ENCODE measurements at places on chromosomes 12 and 14.

- no peak for DNase-seq
Observed at GRCh38 chr12:124744273-124744640, 119.4 kb downstream of the SCARB1 start.

DNA sequence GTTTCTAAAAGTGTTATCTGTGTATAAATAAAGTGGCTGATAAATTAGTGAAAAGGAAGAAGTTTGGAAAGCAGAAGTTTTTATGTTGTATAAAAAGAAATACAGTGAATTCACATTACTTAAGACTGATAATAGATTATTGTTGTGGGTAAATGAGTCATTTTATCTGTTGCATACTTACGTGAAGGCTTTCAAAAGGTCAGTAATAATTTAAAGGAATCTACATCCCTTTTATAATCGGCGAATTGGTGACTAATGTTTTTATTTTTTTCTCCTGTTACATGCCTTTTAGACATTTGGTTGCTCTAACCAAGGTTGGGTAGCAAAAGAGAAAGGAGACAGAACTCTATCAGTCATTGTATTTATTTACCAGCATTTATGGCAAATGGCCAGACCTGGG is 155.9 kb downstream of the SLC41A2 start:
- DNase-seq: no peak

DNA sequence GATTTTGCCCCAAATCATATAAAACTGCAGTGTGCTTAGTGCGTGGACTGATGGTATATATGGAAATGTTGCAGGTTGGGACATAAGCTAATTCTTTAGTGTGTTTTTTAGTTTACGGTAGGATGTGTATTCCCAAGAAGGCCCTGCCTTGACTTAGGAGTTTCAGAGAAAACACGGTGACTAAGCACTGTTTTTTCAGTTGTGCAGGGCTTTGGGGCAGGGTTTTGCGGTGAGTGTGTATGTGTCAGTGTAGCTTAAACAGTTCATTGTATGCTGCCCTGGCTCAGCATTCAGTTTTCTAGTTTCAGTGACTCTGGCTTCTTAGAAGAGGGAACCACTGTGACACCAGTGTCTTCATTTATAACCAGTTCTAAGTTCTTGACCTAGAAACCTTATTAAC is 101.2 kb downstream of the AKAP6 start:
- no peak for DNase-seq

DNA sequence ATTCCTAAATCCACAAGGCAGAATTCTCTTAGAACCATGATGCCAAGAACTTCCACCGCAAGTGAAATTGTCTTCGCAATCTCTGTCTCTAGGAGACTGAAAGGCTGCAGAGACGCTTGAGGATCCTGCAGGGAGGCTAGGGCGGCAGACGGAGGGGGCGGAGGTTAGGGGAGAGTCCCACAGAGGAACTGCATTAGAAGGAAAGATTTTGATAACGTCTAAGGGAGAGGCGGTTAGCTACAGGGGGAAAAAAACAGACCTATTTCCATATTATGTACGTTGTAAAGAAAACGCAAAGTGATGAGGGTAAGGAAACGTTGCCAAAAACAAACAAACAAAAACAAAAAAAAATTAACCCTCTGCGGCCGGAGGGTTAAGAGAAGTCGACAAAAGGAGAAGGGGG is 595 bp downstream of the KLHL28 start:
- DNase-seq: peak; percentile 27

DNA sequence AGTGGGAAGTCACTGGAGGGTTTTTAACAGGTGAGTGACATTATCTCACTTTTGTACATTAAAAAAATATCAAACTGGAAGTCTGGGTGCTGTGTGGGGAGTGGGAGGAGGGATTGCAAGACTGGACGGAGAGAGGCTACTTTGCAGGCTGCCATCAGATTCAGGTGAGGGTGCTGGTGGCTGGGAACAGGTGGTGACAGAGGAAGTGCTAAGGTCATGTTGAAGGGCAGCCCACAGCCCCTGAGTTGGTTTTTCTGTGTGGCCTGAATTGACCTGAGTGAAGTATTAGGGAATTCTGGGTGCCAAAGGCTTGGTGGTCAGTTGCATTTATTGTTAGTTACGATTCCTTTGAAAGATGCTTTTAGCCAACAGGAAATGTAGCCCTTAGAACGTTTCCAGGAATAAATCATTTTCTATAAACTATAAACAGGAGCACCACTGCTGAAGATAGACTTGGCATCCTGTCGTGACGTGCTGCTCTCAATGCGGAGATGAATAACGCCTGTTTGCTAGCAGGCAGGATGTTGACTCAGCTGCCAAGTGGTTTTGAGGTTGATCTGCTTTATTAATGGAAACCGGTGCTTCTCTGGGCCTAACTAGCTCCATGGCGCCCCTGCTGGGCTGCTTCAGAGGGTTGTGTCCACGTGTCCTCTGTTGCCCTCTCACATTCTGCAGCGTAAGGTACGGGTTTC is 707.5 kb upstream of the TMEM132C start:
- no peak for DNase-seq

DNA sequence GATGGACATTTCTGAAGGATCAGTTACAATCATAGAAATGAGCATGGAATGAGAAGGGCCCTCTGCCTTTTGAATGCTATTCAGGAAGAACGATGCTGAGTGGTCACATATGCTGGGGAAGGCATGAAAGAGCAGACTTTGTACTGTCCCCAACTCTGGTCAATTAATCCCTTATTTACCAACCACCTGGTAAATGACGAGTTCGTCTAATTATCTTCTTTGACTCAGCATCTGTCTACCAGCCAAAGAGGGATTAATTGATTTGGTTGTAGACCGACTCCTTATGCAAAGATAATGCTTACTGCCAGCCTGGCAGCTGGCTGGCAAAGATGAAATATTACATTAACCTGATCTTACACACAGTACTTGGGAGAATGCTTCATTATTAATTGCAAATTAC is 152.2 kb downstream of the CHST11 start:
- DNase-seq: no peak

DNA sequence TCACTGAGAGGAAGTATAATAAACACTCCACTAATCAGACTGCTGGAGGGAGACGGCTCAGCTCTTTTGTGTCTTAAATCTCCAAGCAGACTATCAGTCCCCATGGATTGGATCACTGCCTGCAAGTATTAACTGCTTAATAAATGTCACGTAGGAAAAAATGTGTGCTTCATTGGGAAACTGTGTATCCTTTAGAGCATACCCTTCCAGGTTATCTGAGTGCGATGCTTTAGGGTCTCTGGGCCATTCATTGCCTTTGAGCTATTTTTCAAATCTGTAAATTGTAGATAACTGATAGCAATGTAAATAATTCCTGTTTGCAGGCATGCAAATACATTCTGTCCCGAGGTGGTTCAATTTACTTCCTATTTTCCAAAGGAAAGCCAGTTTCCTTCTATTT is 45.0 kb upstream of the VASH1 start:
- DNase-seq: no peak

GRCh38 chr12:56863789-56864188 is 70.4 kb downstream of the SDR9C7 start:
- DNase-seq: no peak

- DNase-seq: no peak
Observed at GRCh38 chr14:32468955-32469354, 139.9 kb downstream of the AKAP6 start.

DNA sequence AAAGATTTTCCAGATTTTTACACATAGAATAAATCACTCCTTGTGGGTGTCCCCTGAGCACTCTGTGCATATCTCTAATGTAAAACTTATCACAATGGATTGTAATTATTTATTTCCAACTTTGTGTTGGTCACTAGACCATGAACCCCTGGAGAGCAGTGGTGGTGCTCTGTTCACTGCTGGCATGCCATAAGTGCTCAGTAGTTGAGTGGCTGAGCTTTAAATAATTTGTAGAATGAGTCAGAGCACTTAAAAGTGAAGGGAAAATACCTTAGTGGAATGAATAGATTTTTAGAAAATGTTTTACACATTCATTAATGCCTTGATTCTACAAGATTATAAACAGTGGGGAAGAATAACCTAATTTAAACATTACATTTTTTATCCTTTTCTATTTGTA is 6.3 kb downstream of the MGAT4C start:
- DNase-seq: no peak

DNA sequence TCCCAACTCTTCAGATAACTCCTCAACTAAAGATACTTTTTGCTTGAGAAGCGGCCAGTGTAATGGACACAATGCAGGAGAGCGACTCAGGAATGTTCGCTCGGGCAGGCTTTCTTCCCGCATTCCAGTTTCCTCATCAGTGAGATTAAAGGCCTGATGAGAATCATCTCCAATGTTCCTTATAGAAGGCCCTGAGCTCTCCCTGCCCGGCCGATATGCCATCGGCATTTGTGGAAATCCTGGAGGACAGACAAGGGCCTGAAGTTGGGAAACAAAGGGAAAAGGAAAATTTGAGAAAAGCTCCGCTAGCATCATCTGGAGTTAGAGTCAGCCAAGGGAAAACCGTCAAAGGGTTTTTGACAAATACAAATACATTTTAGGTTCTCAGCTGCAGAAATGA is 38.0 kb upstream of the FOXN3 start:
- DNase-seq: no peak

DNA sequence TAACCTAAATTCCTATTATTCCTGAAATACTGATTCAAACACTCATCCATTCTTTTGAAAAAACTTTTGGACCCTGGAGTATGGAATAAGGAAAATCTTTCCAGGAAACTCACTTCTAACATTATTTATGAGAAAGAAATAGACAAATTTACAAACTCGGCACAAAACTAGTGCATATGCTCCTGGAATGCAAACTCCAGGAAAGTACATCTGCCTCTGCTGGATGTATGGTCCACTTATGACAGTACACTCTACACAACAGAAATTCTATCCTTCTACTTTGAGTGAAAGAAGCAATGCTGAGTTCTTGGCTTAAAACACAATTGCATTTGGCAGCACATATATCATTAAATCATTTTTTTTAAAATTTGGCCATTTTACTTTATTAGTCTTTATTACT is 700.5 kb upstream of the STXBP6 start:
- DNase-seq: no peak

- no peak for DNase-seq
Observed at GRCh38 chr12:110279566-110280375, 1.3 kb upstream of the ATP2A2 start.

GRCh38 chr12:75853626-75854025 is 177.9 kb downstream of the PHLDA1 start:
- no peak for DNase-seq

GRCh38 chr14:85359505-85359904 is 170.4 kb upstream of the FLRT2 start:
- no peak for DNase-seq

GRCh38 chr12:29072631-29073030 is 76.4 kb upstream of the FAR2 start:
- DNase-seq: no peak

- DNase-seq: no peak
Observed at GRCh38 chr14:48398675-48399282, 723.4 kb upstream of the MDGA2 start.

DNA sequence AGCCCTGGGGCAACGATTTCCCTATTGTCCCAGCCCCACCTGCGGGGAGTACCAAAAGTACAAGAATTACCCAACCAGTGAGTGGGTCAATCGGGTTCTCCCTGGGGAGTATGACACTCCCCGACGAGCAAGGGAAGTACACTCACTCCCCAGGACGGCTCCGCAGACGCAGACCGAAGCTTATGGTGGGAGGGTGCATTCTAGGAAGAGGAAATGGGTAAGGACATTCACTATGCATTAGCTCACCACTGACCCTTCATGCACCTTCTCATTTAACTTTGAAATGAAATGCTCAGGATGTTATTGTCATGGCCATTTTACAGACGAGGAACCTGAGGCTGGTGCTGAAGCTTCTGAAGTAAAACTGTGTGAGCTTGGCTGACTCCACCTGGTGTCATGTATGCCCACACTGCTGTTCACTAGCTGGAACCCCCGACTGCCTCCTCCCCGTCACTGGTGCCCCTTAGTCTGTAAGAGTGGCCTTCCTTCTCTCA is 45.8 kb upstream of the TMED10 start:
- no peak for DNase-seq

DNA sequence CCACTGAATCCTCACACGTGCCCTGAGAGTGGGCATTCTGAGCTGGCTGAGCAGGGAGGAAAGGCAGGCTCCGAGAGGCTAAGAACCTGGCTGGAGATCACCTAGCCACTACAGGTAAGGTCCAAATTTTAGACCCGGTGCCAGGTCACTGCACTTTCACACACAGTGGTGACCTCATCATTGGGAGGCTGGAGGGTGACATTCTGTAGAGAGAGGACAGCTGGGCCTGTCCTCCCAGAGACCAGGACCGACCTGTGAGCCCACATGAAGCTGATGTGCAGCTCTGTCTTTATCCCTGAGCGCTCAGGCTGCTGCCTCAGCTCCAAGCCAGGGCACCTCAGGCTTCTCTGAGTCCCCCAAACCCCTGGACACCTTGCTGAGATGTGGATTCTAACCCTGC is 4.1 kb downstream of the TTC7B start:
- no peak for DNase-seq

DNA sequence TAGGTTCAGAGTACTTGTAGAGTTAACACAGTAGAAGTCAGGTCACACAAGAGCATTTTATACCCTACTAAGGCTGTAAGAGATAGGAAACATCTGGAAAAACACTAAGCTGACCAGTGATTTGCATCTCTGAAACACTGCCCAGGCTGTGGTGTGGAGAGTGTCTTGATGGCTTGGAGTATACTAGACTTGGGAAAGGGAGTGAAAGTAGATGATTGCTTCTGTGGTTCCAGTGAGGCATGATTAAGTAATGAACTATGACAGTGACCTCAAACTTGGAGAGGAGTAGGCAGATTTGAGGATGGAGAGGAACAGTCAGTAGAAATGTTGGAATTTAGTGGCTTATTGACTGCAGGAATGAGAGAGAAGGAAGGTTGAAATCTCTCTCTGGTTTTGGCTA is 201.2 kb downstream of the FLRT2 start:
- no peak for DNase-seq

GRCh38 chr12:22163594-22163993 is 117.6 kb downstream of the CMAS start:
- no peak for DNase-seq

GRCh38 chr14:76354310-76354709 is 21.6 kb upstream of the ESRRB start:
- no peak for DNase-seq

GRCh38 chr12:31456562-31456961 is 130.6 kb upstream of the SINHCAF start:
- no peak for DNase-seq

GRCh38 chr14:38485026-38485425 is 229.1 kb upstream of the CLEC14A start:
- DNase-seq: no peak

GRCh38 chr14:89225607-89226006 is 191.4 kb downstream of the FOXN3 start:
- no peak for DNase-seq

Measured in T-helper 2 cell (primary cell).